D341Med (cell line): ENCODE measurements at places on chromosomes 12 and 14.

GRCh38 chr14:103705118-103705503, 10.1 kb downstream of the XRCC3 start:
- DNase-seq = no peak

GRCh38 chr12:65962921-65963861, 138.9 kb downstream of the HMGA2 start:
- DNase-seq = peak; percentile 61

DNA sequence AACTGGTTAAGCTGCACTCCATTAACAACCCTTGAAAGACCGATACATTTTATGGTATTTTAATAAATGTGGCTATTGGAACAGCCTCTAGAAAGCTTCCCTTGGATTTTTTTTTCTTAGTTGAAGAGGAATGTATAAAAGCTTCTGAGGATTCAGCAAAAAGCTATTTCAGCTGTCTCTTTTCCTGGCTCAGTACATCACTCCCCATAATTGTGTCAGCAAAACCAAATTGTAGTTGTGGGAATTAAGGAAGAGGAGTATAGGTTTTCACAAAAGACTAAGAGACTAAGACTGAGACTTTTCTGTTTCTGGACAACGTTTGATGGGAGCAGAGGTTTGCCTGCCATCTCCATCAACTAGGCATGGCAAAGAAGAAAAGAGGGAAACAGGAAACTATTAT, 106.5 kb downstream of the C12orf50 start:
- DNase-seq = no peak

DNA sequence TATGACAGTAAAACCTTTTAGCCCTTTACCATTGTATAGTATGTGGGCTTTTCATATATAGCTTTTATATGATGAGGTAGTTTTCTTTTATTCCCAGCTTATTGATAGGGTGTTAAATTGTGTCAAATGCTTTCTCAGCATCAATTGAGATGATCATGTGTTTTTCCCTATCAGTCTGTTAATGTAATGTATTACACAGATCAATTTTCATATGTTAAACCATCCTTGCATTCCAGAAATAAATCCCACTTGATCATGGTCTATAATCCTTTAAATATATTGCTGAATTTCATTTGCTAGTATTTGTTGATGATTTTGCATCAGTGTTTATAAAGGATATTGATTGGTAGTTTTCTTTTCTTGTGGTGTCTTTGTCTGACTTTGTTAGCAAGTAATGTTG, 603.9 kb downstream of the TRHDE start:
- no peak for DNase-seq

DNA sequence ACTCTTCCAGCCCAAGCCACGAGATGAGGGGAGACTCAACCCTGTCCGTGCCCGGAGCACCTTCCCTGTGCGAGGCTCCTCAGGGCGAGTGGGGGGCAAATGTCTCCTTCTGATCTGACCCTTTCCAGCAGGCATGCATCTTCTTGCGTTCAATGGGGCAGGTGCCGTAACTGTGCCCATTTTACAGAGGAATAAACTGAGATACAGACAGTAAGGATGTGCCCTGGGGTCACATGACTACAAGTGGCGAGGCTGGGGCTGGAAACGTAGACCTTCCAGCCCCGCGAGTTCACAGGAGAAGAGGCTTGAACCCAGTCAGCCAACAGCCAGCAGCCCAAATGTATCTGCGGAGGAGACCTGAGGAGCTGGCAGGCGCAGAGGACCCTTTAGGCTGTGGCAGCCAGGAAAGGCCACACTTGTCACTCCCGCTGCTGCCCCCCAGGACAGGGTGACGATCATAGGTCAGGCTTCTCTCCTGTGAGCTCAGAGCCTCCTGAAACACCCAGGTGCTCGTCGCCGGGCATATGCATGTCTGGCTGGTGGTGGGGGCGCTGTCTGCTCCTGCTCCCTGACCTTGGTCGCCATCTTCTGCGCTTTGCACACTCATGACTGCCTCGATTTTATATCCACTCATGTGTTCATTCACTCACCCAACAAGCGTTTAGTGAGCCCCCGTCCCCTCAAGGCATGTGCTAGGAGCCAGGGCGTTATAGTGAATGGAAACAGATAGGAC, 41.7 kb downstream of the CCDC88C start:
- no peak for DNase-seq

DNA sequence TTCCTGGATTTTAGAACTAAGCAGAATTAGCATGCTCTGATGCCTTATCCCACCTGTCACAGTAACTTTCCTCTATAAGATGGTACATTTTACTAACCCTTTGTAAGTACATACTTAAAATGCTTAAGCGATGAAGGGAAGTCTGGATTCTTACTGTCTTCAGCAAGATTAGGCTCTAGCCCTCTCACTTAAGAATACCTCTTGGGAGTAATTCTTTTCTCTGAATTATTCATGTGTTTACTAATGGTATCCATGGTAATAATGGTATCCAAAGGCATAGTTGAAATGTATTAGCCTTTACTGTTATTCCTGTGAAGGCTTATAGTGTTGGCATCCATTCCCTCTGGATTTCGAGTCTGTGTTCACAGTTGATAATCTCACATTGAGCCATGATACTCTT, 176.9 kb downstream of the MON2 start:
- no peak for DNase-seq

DNA sequence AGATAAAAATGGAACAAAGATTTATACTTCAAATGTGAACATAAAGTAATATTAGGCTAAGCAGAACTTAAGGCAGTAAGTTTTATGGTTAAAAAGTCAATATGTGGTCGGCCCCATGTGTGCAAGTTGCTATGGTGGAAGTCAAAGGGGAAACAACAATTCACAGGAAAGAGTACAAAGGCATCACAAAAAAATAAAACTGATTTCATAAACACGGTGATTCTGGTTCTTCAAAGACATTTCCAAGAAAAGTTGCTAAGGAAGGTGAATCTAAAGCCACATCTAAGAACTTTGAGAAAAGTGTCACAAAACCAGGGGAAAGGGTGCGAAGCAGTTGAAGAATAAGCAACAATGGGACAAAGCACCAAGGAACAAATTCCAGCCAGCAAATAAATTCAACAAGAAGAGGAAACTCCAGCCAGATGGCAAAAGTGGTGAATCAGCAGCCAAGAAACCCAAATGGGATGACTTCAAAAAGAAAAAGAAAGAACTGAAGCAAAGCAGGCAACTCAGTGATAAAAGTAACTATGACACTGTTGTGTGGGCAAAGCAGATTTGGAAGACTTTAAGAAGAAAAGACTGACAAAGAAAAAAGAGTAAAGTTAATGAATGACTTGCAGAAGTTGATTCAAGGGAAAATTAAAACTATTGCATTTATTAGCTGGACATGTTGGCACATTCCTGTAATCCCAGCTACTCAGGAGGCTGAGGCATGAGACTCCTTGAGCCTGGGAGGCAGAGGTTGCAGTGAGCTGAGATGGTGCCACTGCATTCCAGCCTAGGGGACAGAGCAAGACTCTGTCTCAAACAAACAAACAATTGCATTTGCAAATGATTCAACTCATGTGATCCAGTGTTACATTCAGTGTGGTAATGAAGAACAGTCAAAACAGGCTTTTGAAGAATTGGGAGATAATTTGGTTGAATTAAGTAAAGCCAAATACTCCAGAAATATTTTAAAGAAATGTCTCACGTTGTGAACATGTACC, 19.5 kb downstream of the PTGDR start:
- no peak for DNase-seq

DNA sequence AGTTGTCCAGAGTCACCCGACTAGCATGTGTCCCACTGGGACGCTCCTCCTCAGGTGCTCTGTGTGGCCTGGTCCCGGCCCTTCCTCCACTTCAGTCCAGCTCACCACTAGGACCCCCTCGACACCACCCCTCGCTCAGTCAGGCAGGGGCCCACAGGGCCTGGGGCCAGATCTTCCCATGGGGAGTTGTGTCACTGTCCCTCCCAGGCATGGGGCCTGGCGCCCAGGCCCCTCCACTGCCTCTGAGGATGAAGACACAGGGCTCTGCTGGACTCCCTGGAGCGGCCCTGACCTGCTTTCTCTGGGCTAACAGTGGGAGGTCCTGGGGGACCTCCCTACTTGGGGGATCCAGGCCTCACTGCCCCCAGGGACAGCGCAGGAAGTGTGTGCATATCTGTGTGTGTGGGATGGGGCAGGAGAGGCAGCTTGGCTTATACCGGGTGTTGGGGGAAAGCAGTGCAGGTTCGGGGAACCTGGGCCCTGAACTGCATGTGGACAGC, 43.8 kb downstream of the KRT80 start:
- DNase-seq = no peak

DNA sequence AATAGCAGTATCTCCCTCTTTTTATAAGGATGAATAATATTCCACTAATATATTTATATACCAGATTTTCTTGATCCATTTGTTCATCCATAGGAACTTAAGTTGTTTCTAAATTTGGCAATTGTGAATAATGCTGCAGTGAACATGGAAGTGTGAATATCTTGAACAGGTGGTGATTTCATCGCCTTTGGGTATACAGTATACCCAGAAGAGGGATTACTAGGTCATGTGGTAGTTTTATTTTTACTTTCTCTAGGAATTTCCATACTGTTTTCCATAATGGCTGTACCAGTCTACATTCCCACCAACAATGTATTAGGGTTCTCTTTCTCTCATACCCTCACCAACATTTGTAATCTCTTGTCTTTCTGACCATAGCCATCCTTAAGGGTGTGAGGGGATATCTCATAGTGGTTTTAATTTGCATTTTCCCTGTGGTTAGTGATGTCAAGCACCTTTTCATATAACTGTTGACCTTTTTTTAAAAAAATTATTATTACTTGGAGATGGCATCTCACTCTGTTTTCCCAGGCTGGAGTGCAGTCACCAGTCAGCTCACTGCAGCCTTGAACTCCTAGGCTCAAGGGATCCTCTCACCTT, 20.5 kb downstream of the PPHLN1 start:
- DNase-seq = no peak

GRCh38 chr14:55547650-55548315, 32.2 kb upstream of the KTN1 start:
- DNase-seq = no peak

- DNase-seq = no peak
Observed at GRCh38 chr14:68964300-68965093, 14.6 kb downstream of the ACTN1 start.

- DNase-seq = no peak
Observed at GRCh38 chr12:53626702-53627169, 554 bp upstream of the ATF7 start.

- DNase-seq = no peak
Observed at GRCh38 chr14:58130116-58130782, 21.8 kb downstream of the ARMH4 start.

- DNase-seq = peak; percentile 75
Observed at GRCh38 chr12:56221232-56221756, 428 bp downstream of the RNF41 start.

DNA sequence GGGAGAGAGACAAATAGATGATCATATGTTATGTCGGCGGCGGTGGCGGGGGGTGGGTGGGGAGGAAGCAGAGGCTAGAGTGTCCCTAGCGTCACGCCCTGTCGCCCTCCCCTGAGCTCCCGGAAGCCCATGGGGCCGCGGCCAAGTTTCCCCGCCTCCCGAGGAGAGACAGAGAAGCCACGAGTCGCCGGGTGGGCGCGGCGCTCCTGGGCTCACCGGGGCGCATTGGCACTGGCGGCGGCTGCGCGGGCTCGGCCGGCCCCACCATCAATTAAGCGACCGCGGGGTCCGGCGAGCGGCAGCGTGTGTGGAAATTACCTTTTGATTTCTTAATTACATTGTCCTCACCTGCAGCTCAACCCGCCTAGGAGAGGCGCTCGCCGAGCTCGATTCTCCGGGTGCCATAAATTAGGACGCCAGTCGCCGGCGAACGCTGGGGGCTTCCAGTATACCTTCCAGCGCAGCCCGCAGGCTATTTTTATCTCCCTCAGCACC, 119.9 kb upstream of the LHX5 start:
- DNase-seq = peak; percentile 75
